Activated T-helper 1 cell treated with anti-CD3 and anti-CD28 coated beads, Interleukin-2, amount 50 U/mL, for 16 hours (primary cell): ENCODE measurements at places on chromosomes 3 and 15.

GRCh38 chr3:173371848-173372487 lies 25.6 kb upstream of the NLGN1 start:
- DNase-seq, result no peak

- DNase-seq, result no peak
Measured at GRCh38 chr3:43411429-43411828, 125.1 kb downstream of the SNRK start.

DNA sequence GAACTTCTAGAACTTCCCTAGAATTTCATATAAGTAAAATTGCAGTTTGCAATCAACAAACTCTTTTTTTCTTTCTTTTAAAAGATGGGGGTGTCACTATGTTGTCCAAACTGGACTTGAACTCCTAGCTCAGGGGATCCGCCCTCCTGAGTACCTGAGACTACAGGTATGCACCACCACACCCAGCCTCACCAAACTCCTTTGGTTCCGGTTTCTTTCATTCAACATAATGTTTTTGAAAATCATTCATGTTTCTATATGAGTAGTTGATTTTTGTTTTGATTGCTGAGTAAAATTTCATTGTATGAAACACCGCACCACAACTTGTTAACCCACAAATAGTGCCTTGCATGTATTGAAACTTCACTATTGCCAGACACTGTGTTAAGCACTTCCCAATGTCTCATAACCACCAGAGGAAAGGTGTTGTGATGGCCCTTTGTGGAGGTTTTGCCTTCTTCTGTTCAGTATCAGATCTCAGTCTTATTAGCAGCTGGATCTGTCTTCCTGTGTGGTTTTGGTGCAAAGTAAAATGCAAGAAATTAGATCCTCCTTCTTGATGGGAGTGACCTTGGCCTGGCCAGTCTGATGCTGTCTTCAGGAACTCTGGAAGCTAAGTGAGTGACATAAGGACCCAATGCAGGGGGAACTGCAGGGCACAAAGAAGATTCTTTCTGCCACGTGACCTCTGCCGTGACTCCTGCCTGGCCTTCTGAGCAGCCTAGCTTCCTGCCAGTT lies 78.8 kb upstream of the UBE2E1 start:
- no peak for DNase-seq

DNA sequence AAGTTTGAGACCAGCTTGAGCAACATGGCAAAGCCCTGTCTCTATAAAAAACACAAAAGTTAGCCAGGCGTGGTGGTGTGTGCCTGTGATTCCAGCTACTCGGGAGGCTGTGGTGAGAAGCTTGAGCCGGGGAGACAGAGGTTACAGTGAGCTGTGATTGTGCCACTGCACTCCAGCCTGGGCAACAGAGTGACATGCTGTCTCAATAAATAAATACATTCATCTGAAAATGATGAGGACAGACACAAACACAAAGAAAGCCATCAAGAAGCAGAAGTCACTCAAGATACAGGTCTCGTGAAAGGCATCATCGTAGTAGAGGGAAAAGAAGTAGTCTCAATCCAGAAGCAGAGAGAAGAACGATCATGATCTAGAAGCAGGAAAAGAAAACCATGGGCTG lies 18.1 kb downstream of the AP3S2 start:
- DNase-seq, result no peak

- no peak for DNase-seq
Measured at GRCh38 chr3:148030975-148031374, 621.8 kb downstream of the ZIC1 start.

GRCh38 chr3:46860017-46860809 lies 3.0 kb downstream of the MYL3 start:
- DNase-seq, result no peak

GRCh38 chr3:105130911-105131310 lies 235.8 kb upstream of the ALCAM start:
- no peak for DNase-seq
